ENCODE measurements at places on chromosomes 2 and 18.

DNA sequence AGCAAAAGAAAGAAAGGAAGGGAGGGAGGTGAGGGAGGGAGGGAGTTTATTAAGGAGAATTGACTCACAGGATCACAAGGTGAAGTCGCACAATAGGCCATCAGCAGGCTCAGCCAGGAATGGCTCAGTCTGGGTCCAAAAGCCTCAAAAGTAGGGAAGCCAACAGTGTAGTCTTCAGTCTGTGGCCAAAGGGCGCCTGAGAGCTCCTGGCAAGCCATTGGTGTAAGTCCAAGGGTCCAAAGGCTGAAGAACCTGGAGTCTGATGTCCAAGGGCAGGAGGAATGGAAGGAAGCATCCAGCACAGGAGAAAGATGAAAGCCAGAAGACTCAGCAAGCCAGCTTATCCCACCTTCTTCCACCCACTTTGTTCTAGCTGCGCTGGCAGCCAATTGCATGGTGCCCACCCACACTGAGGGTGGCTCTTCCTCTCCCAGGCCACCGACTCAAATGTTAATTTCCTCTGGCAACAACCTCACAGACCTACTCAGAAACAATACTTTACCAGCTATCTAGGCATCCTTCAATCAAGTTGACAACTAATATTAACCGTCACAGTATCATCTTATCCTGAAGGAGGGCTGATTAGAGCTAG, 5.8 kb upstream of the ACAA2 start:
- no peak for DNase-seq

GRCh38 chr2:126860385-126860784, 38.3 kb upstream of the TEX51 start:
- no peak for DNase-seq

DNA sequence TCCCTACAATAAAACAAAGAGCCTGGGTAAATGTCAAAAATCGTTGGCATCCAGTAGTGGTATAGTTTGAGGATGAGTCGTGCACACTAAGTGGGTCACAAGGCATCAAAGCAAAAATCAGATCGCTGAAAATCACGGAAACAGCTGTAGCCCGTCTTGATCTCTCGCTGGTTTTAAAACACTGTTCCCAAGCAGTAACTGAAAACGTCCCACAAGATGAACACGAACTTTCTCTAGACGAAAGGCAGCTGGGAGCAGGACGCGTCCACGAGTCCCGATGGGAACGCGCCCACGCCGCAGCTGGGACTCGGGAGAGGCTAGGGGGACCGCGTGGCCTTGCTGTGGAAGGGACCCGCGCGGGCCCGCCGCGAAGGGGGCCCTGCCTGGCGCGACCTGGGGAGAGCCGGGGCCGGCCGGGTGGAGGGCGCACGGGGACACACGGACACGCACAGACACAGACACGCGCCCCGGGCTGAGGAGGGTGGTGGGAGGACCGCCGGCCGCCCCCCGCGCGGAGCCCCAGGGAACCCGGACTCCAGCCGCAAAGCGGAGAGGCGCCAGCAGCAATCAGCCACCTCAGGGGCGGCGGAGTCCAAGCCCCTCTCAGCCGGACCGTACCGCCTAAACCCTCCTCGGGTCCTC, 651 bp downstream of the STK17B start:
- no peak for DNase-seq

GRCh38 chr2:44181648-44182047, 13.0 kb downstream of the PPM1B start:
- DNase-seq, result no peak

GRCh38 chr18:12091538-12092141, 2.0 kb upstream of the ANKRD62 start:
- no peak for DNase-seq

- DNase-seq, result no peak
Observed at GRCh38 chr18:76866666-76867065, 44.3 kb downstream of the ZNF236 start.

- DNase-seq, result no peak
Observed at GRCh38 chr2:210551001-210551400, 5.4 kb upstream of the CPS1 start.

DNA sequence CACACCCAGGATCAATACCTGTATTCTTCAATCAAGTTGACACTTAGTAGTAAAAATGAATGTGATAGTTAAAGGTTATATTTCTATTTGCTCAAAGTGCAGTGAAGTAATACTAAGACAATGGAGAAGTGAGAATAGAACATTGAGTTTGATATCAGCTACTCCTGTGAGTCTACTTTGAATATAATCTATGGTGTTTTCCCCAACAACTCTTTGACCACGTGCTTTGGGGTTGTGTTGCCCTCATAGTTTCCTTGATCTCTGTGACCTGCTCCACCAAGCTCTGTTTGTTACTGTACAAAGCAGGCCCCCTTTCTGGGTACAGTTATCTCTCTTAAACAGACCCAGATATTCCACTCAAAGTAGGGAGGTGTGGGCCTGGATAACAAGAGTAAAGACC, 222.9 kb downstream of the GALR1 start:
- no peak for DNase-seq

- no peak for DNase-seq
Observed at GRCh38 chr2:234497594-234498235, 834 bp upstream of the ARL4C start.

DNA sequence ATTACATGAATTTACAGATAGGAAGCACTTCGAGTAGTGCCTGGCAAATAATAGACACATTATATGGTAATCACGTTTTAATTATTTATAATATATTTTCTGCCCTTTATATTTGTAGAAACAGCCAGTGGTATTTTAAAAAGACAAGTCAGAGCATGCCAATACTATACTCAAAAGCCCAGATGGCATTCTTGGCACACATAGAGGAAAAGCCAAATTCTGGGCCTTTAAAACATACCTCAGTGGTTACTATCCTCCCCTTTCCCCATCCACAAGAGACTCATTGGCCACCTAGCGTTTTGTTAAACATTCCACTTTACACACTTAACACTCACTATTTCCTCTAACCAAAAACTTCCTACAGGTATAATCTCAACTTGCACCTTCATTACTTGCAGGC, 63.3 kb upstream of the ZNF804A start:
- DNase-seq, result no peak

DNA sequence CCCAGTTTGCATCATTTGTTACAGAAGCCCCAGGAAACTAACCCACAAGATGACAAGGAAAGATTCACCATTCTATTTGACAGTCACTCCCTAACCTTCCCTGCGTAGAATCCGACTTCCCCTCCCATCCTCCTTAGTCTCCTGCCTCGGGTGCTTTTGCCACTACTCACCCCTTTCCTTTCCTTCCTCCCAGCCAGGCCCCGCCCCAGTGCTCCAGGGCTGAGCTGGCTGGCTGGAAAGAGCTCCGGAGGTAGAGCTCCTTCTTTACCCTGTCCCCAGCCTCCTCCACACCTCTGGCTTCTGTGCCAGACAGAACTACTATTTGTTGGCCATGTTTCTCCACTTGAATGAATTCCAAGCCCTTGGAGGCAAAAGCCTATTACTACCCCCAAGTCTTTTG, 317.6 kb upstream of the NCKAP5 start:
- no peak for DNase-seq

DNA sequence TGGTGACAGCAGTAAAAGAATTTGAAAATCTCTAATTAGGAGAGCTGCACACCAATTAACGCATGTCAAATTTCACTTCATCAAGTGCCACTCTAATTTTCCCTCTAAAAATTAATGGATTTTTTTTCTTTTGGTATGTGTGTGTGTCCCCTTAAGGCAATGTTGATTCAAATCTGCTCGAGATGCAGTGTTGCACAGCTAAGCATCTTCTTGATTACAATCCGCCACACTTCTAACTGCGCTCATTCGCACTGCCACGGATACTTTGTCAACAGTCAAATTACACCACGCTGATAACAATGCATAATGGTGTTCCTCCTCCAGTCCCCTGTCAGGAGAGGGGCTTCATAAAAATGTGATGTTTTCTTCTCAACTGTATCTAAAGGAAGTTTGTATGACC, 261.4 kb downstream of the MEIS1 start:
- DNase-seq, result peak; percentile 43

DNA sequence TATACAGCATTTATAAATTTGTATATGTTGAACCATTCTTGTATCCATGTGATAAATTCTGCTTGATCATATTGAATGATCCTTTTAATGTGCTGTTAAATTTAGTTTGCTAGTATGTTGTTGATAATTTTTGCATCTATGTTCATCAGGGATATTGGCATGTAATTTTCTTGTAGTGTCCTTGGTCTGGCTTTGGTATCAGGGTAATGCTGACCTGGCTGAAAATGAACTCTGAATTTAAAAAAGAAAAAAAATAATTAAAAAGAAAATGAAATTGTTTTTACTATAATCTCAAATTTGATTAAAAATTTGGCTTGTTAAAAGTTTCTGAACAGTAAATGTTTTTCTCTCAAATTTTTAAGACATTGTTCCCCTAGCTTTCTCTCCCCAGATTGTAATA, 46.3 kb downstream of the RAD51AP2 start:
- DNase-seq, result no peak

- DNase-seq, result no peak
Observed at GRCh38 chr2:37718515-37719161, 47.2 kb upstream of the CDC42EP3 start.

GRCh38 chr2:204655101-204655500, 109.8 kb downstream of the PARD3B start:
- DNase-seq, result no peak

DNA sequence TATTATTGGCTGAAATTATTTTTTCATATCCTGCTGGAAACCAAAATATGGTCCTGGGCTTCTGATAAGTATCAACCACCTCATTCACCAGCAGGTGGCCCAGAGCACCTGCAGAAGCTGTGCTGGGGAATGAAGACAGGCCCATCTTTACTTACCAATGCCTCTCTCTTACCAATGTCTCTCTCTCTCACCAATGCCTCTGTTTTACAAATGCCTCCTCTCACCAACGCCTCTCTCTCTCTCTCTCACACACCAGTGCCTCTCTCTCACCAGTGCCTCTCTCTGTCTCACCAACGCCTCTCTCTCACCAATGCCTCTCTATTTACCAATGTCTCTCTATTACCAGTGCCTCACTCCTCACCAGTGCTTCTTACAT, 2.3 kb upstream of the MAL start:
- peak; percentile 50 for DNase-seq
